ENCODE measurements at places on chromosomes 1 and 21.

DNA sequence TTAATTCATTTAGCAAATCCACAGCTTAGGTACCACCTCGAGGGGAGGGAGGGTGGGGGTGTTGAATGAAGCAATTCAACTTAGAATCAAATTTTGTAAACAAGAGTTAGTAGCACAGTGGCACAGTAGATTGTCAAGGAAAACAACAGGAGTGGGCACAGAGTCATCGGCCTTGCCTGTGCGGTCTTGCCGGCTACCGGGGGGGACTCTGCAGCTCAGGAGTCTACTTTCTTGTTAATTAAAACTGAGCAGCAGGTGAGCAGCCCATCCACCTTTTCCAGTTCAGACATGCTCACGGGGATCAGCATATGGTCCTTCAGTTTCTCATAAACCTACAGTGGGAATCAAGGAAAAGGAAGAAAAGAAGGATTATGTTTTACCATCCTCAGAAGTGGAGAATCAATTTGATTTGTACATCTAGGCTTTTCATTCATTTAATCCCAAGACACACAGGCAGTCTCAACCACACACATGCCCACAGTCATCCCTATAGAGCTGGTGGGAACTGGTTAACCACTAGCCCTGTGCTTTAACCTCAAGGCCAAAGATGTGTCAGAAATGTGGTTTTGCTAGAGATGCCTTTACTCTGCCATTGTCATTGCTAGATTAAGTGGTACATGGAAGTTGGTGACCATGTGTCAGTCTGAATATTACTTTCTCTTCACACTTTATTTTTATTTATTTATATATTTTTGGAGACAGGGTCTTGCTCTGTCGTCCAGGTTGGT lies 45.0 kb upstream of the BCL10 start:
- H3K27ac ChIP-seq = no peak overlapping the region
- DNase-seq = no peak
- no peak overlapping the region for H3K4me3 ChIP-seq
- H3K4me1 ChIP-seq = no peaks in the 10 kb centered on the region

DNA sequence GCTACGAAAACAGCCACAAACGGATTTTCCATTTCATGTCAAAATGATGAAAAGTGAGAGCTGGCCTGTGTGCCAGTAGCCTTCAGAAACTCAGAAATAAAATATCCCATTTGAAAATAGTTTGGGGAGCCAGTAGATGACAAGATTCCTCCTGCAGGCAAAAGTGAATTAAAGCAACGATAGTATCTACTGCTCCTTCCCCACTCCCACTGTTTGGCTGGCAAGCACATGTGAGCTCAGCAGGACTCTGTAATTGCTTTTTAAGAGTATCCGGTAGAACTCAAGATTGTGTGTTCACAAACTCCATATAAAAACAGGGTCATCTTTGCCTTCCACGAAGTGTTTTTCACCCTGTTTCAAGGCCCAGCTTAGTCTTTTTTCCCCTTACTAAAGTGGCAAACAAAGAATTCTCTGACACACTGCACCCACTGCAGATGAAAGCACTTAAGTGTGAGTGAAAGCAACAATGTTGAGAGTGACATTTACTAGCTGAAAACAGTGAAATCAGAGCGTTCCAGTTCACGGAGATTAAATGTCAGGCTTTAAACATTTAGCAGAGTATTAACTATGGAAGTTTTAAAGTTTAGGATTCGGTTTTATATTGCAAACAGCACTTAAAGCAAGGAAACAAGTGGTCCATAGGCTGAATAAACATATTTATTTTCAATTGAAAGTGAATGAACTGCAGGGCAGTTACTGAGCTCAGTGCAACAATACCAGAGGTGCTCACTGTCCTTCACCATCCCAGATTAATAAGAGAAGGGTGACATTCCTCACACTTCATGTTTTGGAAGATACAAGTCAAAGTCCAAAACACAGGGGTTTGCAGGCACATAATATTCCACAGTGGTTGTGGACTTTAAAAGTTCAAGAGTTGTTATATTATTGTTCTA lies 70.0 kb downstream of the ALG14 start:
- peaks cover 18% of the 10 kb centered on the region for H3K4me1 ChIP-seq
- peak overlapping the region; percentile 58 for H3K27ac ChIP-seq
- no peaks in the 10 kb centered on the region for H3K36me3 ChIP-seq
- H3K4me3 ChIP-seq = no peak overlapping the region
- no peaks in the 10 kb centered on the region for H3K27me3 ChIP-seq

- no peaks in the 10 kb centered on the region for H3K36me3 ChIP-seq
- no peaks in the 10 kb centered on the region for H3K4me1 ChIP-seq
- H3K4me3 ChIP-seq = no peak overlapping the region
- H3K27ac ChIP-seq = no peak overlapping the region
These were observed 1.4 kb upstream of the MYBPH start for GRCh38 chr1:203177036-203177405.

- H3K4me3 ChIP-seq = no peak overlapping the region
- no peak for DNase-seq
- H3K27me3 ChIP-seq = no peaks in the 10 kb centered on the region
- no peaks in the 10 kb centered on the region for H3K36me3 ChIP-seq
- H3K4me1 ChIP-seq = peaks cover 14% of the 10 kb centered on the region
- no peak overlapping the region for H3K27ac ChIP-seq
These were observed 6.9 kb downstream of the CASQ1 start for GRCh38 chr1:160197231-160197630.

- no peak overlapping the region for H3K27ac ChIP-seq
- H3K27me3 ChIP-seq = peaks cover 4% of the 10 kb centered on the region
- H3K36me3 ChIP-seq = no peaks in the 10 kb centered on the region
- H3K4me1 ChIP-seq = peaks cover 16% of the 10 kb centered on the region
- no peak overlapping the region for H3K4me3 ChIP-seq
These were observed 6.3 kb upstream of the INAVA start for GRCh38 chr1:200888349-200888838.

DNA sequence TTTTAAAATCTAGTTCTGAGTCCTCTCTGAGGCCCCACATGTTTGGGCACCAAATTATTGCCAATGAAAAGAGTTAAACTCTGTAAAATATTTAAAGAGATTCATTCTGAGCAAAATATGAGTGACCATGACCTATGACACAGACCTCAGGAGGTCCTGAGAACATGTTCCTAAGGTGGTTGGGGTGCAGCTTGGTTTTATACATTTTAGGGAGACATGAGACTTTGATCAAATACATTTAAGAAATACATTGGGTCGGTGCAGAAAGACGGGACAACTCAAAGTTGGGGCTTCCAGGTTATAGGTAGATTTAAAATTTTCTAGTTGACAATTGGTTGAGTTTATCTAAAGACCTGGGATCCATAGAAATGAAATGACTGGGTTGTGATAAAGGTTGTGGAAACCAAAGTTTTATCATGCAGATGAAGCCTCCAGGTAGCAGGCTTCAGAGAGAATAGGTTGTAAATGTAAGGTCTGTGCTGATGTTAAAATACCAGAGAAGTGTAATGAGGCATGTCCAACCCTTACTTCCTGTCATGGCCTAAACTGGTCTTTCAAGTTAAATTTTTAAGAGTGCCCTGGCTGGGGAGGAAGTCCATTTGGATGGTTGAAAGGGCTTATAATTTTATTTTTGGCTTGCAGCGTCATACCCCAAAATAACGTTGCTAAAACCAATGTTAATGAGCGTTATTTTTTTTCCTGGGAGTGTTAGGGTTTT lies 274.9 kb downstream of the NUF2 start:
- H3K27ac ChIP-seq = no peak overlapping the region
- H3K36me3 ChIP-seq = no peaks in the 10 kb centered on the region
- no peak for DNase-seq
- H3K4me1 ChIP-seq = no peaks in the 10 kb centered on the region
- no peaks in the 10 kb centered on the region for H3K27me3 ChIP-seq

All from esophagus muscularis mucosa (tissue), 4 donors.